ENCODE measurements at places on chromosomes 11 and 22.

- DNase-seq: no peak
Measured at GRCh38 chr11:1280116-1281035, 29.1 kb downstream of the TOLLIP start.

- no peak for DNase-seq
Measured at GRCh38 chr11:19365743-19366410, 125.1 kb upstream of the E2F8 start.

- DNase-seq: no peak
Measured at GRCh38 chr22:27099946-27100722, 442.7 kb downstream of the MIAT start.

DNA sequence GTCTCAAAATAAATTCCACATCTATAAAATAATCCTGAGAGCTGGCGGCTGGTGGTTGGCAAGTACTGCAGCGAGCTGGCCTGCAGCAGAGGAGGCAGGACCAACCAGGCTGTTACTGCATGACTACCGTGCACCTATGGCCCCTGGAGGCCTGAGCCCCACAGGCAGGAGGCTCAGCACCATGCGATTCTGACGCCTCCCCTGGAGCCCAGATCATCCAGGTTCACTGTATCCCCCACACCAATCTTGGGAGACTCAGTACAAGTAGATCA, 159.5 kb upstream of the NCAM1 start:
- DNase-seq: no peak

DNA sequence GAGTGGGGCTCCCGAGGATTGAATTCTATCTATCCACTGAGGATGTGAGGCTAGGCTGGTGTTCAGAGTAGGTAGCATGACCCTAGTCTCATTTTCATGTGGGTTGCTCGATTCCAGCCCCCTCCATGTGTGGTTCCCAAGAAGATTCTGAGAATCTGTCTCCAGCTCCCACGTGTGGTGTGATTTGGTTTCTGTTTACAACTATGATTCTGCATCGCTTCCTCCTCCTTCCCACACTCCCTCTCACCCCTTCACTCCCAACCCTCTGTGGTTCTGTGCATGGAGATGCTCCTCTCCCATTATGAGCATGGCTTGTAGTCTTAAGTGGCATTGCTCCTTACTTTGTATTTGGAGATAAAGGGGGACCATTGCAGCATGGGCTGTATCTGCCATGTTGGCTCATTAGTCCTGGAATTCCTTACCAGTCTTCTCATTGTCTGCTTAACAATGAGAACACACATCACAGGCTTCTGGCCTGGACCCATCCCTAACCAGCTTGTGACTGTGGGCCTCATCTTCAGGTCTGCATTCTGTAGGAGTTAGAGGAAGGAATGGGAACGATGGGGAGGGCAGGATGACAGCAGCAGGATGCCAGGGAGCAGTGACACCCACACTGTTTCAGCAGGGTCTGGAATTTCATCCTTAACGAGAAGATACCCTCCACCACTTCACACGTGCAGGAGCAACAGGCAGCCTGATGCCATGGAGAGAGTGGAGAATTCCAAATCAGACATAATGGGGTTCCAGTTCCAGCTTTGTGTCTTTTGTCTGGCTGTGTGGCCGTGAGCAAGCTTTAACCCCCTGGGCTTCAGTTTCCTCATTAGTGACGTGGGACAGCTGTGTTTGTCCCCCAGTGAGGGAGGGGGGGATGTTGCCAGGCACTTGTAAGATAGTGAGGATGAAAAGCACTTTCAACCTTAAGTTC, 86.0 kb downstream of the CCDC81 start:
- DNase-seq: no peak

GRCh38 chr11:1153951-1154493, 3.7 kb upstream of the MUC5AC start:
- no peak for DNase-seq

DNA sequence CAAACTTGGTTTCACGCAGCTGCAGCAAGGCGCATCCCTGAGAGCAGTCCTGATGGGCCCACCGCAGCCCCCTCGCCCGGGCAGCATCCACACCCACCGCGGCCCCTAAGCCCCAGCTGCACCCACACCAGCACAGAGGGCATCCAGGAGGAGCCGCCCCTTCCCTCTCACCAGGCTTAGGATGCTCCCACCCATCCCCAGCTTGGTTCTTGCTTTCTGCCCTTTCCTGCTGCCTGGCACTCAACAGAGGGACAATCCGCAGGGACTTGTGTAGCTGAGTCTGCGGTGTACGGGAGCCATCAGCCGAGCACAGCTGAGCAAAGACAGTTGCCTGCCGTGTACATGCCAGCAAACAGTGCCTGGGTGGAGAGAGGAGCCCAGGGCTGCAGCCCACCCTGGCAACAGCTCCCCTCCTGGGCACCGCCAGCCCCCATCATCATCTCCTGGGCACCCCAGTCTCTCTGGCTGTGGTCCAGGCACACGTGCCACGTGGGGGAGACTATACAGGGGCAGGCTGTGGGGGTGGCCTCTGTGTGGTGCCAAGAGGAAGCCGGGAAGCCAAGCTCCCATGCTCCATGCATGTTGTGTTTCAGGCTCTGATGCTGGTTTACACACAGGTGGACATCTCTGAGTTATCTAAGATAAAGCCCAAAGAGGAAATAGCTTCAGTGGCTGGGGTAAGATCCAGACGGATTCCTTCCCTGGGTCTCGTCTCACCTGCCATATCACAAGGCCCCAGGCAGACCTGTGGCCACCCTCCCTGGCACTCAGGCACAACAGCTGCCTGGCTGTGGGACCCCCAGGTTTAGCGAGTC, 36.0 kb upstream of the GNB1L start:
- DNase-seq: no peak

- DNase-seq: no peak
Measured at GRCh38 chr11:120854988-120855387, 168.9 kb upstream of the TBCEL start.

- no peak for DNase-seq
Measured at GRCh38 chr22:17436981-17437412, 67.7 kb downstream of the CECR2 start.

- no peak for DNase-seq
Measured at GRCh38 chr11:65206441-65206841, 24.7 kb downstream of the CAPN1 start.

DNA sequence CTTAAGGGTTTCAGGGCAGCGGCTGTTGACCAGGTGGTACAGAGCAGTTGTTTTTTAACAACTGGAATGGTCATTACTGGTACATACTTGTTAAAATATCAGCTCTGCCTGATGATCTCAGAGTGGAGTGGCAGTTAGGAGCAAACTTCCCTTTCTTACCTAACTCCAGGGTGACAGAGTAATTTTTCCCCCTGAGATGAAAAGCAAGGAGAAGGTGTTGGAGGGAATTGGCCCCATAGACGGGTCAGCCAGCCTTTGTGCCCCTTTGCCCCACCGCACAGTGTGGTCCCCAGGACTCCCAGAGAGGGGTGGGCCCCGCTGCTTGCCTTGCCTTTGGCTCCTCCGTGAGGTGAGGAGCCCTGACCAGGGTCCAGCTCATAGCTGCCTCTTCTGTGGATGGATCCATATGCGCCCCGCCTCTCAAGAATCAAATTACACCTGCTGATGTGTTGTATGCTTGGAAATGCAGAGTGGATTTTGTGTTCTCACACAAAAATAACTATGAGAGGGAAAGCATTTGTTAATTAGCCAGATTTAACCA, 27.0 kb upstream of the SORL1-AS1 start:
- no peak for DNase-seq

DNA sequence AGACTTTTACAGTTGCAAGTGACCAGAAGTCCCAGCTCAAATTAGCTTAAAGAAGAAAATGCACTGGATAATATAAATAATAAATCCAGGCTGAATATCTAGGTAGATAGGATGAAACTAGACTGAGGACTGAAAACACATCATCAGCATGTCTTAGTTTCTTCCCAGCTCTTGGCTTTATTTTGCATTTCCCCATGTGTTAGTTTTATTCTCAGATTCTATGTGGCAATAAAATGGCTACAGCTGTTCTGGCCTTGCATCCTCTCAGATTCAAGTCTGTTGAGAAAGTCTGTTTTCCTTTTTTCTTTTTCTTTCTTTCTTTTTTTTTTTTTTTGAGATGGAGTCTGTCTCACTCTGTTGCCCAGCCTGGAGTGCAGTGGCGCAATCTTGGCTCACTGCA, 22.6 kb upstream of the CAT start:
- no peak for DNase-seq

- DNase-seq: no peak
Measured at GRCh38 chr11:119896387-119897045, 167.5 kb upstream of the NECTIN1 start.

DNA sequence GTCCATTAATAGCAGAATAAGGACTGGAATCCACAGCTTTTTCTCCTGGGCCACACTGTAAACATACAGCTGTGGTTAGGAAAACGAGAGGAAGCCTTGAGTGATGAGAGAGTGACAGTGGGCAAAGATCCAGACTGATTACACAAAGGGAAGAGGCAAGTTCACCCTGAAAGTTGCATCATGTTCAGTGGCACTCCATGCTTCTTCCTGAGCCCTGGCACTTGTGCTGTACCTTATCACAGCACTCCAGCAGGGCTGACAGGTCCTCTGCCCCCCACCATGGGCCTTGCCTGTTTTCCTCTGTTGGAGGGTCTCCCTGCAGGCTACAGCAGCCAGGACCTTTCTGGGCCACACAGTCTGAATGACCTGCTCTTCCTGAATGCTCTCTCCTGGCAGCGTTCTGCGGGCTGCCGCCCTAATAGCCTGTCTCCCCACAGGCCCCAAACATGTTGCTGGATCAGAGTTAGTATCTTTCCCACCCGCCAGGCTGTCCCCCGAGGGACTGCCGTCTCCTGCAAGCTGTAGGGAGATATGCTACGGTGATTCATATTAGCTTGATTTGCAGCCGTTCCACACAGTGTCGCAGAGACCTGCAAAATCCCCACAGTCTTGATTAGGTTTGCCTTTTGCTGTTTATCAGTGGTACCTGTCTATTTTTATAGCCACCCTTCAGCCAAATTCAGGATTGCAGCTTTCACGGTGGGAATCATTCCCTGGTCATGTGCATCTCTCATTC, 60.2 kb downstream of the NTM start:
- DNase-seq: no peak

- no peak for DNase-seq
Measured at GRCh38 chr11:114059984-114060391, 477 bp downstream of the ZBTB16 start.

DNA sequence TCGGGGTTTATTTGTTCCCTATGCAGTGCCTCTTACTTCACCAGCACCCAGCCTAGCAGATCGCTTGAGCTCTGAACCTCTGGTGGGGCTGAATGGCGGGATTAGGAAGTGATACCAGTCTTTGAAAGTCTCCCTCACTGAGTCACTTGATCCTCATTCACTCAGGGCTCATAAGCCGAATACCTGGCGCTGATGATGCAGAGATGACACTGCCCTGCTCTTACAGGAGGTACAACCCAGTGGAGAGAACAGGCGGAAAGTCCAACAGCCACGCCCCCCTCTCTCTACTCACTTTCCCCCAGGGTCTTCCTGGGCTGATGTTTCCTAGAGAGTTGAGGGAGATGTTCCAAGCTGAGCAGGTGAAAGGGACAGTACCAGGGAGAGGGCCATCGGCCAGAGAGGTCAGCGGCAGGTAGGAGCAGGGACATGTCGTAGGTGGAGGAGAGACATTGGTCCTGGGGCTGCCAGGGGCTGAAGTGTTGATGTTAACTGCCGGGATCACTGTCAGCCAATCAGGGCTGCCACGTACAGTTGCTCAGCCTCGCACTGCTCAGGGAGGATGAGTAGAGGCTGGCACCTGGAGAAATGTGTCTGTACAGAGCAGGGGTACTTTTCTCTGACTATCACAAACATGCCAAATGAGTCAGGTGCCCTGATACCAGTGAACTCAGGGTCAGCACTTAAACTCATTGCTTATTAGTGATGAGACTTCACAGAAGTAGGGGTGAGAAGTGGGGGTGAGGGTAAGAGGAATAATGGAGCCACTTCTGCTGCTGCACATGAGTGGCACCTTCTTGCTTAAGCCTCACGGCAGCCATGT, 9.9 kb upstream of the APOBEC3A start:
- no peak for DNase-seq

- no peak for DNase-seq
Measured at GRCh38 chr11:78656327-78656726, 81.7 kb upstream of the NARS2 start.

- no peak for DNase-seq
Measured at GRCh38 chr22:24414984-24415945, 12.1 kb upstream of the ADORA2A start.

DNA sequence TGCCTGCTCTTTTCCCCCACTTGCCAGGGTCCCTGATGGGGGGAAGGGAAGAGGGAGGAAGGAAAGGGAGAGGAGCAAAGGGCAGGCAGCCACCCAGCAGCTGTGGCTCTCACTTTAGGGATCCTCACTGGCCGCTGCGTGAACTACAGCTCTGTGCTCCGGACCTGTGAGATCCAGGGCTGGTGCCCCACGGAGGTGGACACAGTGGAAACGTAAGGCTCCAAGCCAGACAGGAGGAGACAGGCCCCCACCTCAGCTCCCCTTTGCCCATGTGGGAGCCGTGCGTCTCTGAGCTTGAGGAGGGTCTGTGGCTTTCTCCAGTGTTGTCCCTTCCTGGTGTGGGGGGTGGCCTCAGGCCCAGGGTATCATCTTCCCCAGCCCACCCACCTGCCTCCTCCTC, 9.9 kb downstream of the P2RX3 start:
- DNase-seq: no peak

GRCh38 chr11:78868563-78868962, 293.9 kb upstream of the NARS2 start:
- no peak for DNase-seq

DNA sequence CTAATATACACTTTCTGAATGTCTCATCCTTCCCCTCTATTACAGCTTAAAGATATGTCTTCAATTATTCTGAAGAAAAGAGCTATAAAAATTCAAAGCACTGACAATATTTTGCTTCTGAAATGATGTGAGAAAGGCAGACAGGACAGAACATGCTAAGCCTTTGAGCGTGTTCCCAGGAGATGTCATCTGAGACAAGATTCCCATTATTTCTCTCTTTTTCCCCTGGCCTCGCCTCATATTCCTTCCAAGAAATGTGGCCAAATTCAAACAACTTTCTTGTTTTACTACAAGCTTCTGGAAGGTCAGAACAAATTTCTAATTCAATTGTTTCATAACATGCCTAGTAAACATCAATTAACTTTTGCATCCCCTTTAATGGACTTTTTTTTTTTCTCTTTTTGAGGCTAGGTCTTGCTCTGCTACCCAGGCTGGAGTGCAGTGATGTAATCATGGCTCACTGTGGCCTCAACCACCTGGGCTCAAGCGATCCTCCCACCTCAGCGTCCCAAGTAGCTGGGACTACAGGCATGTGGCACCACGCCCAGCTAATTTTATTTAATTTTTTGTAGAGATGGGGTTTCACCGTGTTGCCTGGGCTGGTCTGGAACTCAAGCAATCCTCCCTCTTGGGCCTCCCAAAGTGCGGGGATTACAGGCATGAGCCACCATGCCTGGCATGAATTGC, 37.1 kb upstream of the NFRKB start:
- no peak for DNase-seq

GRCh38 chr11:46918083-46918787, at the start of gene LRP4:
TSS of gene LRP4 (minus strand) at chr11:46918550. CDS start at chr11:46918379, 171 bp downstream.
- no peak for DNase-seq

DNA sequence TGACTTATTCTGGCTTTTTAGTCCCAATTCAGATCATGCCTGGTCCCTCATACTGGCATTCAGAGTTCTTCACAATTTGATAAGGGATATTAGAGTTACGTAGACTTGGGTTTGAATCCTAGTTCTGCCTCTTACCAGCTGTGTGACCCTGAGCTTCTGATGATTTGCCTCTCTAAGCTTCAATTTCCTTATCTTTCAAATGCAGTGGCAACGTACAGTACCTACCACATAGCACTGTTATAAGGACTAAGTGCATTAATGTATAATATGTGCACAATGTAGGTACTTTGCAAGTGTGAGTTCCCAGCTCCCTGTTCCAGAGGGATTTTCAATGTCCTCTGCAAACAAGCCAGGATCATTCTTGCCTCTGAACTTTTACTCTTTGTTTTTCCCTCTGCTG, 7.3 kb downstream of the RHOG start:
- DNase-seq: no peak

GRCh38 chr11:47400768-47401279, 7.6 kb upstream of the SLC39A13 start:
- no peak for DNase-seq

All from NCI-H187 (cell line).